ENCODE measurements at places on chromosomes 4 and X.
A peak's percentile ranks its signal among the peaks of the same experiment; 100 is the strongest.

DNA sequence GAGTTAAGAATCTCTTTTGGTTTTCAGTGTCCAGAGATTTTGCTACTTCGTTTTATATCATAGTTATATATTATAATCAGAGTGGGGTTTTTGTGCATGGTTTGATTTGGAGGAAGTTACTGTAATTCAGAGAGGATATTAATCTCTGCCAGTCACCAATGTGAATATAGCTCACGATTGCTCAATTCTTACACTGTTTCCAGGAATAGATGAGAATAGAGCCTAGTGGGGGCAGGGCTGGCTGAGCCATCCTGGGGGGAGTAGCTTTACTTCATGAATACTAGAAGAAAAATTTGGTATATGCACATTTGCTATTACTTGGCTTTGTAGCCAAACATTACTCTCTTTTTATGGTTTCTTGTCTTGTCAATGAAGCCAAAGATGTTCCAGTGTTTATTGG is 60.9 kb upstream of the TRPC3 start:
- H3K4me3 ChIP-seq: no peak overlapping the region
- no peak overlapping the region for H3K27ac ChIP-seq
- no peaks in the 10 kb centered on the region for H3K36me3 ChIP-seq

DNA sequence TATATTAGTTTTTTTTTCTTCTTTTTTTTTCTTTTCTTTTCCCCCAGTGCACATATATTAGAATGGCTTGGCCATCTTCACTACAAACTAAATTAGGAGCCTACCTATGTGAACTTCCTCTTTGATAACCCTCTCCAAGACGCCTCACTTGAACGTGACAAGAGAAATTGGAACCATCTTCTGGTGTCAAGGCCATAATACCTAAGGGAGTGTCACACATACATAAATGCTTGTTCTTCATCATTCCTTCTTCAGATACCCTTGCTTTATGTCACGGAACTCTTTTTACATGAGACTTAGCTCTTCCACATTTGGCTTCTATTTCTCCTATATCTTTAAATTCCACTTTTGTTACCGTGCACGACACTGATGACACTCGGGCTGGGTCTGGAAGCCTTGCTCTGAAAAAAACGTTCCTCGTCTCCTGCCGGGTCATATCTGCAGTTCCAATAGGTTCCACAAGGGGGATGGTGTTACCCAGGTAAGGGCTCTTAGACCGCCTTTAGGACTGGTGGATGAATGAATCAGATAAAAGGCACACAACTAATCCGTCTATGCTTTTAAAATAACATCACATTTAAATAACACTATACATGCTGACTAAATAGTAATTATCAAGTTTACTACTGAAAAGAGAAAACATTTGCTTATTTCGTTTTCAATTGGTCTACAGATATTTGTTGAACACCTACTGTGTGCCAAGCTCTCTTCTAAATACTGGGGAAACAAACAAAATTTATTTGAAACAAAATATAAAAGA is 19.9 kb downstream of the DGAT2L6 start:
- no peak overlapping the region for H3K4me3 ChIP-seq
- no peaks in the 10 kb centered on the region for H3K4me1 ChIP-seq
- H3K27ac ChIP-seq: no peak overlapping the region
- H3K27me3 ChIP-seq: no peaks in the 10 kb centered on the region

- H3K27ac ChIP-seq: no peak overlapping the region
- no peak overlapping the region for H3K4me3 ChIP-seq
- H3K27me3 ChIP-seq: no peaks in the 10 kb centered on the region
- DNase-seq: no peak
Measured at GRCh38 chrX:106484233-106484632, 127.5 kb upstream of the RADX start.

GRCh38 chr4:81758574-81759264 is 287.0 kb upstream of the RASGEF1B start:
- no peaks in the 10 kb centered on the region for H3K36me3 ChIP-seq
- H3K27me3 ChIP-seq: no peaks in the 10 kb centered on the region
- no peak overlapping the region for H3K4me3 ChIP-seq
- H3K27ac ChIP-seq: no peak overlapping the region
- DNase-seq: no peak

DNA sequence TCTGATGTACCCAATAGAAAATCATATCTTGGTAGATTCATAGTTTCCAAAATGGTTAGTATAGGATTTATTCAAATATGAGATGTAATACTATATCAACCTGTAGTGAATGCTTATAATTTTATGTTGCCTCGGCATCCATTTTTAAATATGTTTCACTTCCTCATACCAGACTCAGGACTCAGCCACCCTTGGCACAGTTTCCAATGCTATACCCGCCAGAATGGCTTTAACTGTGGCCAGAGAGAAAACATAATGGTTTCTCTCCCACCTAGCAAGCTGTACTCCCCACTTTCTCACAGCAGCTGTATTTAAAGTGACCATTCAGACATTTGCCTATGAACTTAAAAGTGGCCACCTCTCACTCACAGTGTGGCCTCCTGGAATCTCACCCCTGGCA is 466.6 kb upstream of the PABPC4L start:
- DNase-seq: no peak
- H3K27ac ChIP-seq: no peak overlapping the region
- no peaks in the 10 kb centered on the region for H3K36me3 ChIP-seq
- H3K4me1 ChIP-seq: no peaks in the 10 kb centered on the region

- H3K36me3 ChIP-seq: no peaks in the 10 kb centered on the region
- peak overlapping the region; percentile 47 for H3K27ac ChIP-seq
- H3K27me3 ChIP-seq: no peaks in the 10 kb centered on the region
- DNase-seq: no peak
- no peak overlapping the region for H3K4me3 ChIP-seq
- peaks cover 24% of the 10 kb centered on the region for H3K4me1 ChIP-seq
Measured at GRCh38 chr4:26023203-26023972, 109.4 kb downstream of the SMIM20 start.

DNA sequence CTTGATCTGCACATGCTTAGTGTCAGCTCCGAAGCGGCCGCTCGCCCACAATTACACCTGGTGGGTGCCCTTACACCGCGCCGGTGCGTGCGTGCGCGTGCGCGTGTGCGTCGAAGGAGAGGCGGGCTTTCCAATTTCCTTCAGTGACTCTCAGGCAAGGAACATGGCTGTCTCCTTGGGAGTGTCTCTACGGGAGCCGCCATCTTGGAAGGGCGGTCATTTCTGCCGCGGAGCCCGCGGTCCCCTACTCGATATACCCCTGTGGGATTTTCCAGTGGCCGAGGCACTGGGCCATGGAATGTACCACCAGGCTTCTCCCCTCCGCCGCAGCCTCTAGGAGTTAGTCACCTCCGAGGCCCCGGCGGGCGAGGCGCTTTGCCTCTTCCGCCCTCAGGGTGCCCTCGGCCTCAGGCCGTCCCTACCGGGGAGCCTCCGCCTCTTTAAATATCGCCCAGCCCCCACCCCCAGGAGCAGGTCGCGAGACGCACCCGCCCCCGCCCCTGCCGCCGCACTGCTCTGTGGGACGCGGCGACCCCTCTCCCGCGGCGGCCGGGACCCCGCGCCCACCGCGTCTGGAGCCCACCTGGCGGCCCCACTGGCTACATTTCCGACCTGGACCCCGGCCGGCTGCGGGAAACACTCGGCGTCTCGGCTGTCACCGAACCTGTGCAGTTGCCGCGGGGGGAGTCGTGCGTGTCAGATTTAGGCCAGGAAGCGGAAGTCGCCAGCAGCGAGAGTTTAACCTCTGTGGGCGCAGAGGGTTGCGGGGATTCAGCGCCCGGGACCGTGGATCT is at the start of gene ZNF41:
Gene ZNF41 (minus strand): TSS at position 711 of the 794 bp plus-strand sequence. CDS start 15,741 bp downstream, outside the sequence.
- peak within 1 kb of the TSS; percentile 98 for H3K27ac ChIP-seq
- peak within 1 kb of the TSS; percentile 81 for H3K4me3 ChIP-seq
- H3K27me3 ChIP-seq: no peaks in the 10 kb centered on the region

GRCh38 chrX:111283446-111283845 is 13.2 kb upstream of the CAPN6 start:
- H3K4me1 ChIP-seq: no peaks in the 10 kb centered on the region
- no peaks in the 10 kb centered on the region for H3K27me3 ChIP-seq
- H3K36me3 ChIP-seq: no peaks in the 10 kb centered on the region
- no peak overlapping the region for H3K27ac ChIP-seq
- H3K4me3 ChIP-seq: no peak overlapping the region

- H3K4me1 ChIP-seq: peaks cover 3% of the 10 kb centered on the region
- H3K27ac ChIP-seq: peak overlapping the region; percentile 29
- no peaks in the 10 kb centered on the region for H3K36me3 ChIP-seq
- no peak for DNase-seq
- H3K27me3 ChIP-seq: peaks cover 6% of the 10 kb centered on the region
- H3K4me3 ChIP-seq: no peak overlapping the region
Measured at GRCh38 chr4:7089213-7089986, 21.5 kb upstream of the GRPEL1 start.

- H3K27ac ChIP-seq: no peak overlapping the region
- H3K27me3 ChIP-seq: no peaks in the 10 kb centered on the region
- H3K36me3 ChIP-seq: no peaks in the 10 kb centered on the region
- H3K4me3 ChIP-seq: no peak overlapping the region
- H3K4me1 ChIP-seq: no peaks in the 10 kb centered on the region
Measured at GRCh38 chr4:69054578-69055200, 41.6 kb upstream of the UGT2B7 start.

GRCh38 chrX:34578237-34578636 is 78.8 kb downstream of the TMEM47 start:
- no peak overlapping the region for H3K4me3 ChIP-seq
- H3K4me1 ChIP-seq: no peaks in the 10 kb centered on the region
- no peak overlapping the region for H3K27ac ChIP-seq

DNA sequence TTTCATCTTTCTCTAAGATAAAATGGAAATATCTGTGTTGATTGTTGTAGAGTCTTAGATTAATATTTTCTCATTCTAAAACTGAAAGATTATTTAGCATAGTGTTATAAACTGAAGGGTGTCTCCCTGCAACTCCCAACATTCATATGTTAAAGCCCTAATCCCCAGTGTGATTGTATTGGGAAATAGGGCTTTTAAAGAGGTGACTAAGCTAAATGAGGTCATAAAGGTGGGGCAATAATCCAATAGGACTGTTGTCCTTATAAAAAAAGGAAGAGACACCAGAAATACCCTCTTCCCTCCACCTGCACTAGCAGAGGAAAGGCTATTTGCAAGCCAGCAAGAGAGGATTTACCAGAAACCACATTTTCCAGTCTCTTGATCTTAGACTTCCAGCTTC is 1626.4 kb downstream of the C4orf33 start:
- no peak overlapping the region for H3K27ac ChIP-seq
- no peaks in the 10 kb centered on the region for H3K27me3 ChIP-seq
- no peaks in the 10 kb centered on the region for H3K36me3 ChIP-seq
- DNase-seq: no peak
- H3K4me1 ChIP-seq: no peaks in the 10 kb centered on the region

GRCh38 chr4:41148931-41149330 is 65.4 kb downstream of the APBB2 start:
- no peak overlapping the region for H3K27ac ChIP-seq
- no peaks in the 10 kb centered on the region for H3K36me3 ChIP-seq
- H3K4me3 ChIP-seq: no peak overlapping the region

DNA sequence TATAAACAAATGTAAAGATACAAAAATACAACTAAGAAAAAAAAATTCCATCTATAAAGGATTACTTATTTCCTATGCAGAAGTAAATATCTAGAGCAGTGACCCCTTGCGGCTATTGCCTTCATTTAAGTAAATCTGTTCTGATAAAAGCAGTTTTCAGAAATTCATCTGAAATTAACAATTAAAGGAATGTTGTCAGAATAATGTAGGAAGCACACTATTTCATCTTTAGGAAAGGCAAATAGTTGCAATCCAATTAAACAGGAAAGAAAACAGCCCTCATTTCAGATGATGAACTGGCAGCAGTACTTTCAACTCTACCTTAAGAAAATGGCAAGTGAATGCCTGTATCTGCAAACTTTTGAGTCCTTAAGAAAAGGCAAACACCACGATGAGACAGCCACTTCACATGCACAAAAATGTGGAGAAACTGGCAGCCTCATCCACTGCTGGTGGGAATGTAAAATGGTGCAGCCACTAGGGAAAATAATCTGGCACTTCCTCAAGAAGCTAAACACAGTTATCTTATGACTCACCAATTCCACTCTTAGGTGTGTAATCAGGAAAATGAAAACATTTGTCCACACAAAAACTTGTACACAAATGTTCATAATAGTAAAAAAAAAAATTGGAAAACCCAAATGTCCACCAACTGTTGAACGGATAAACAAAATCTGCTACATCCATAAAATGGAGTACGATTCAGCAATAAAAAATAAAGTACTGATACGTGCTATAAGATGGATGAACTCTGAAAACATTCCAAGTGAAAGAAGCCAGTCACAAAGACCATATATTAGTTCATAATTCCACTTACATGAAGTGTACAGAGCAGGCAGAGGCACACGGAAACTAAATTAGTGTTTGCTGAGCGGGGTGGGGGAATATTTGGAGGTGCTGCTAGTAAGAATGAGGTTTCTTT is 2.0 kb upstream of the THAP9 start:
- H3K27ac ChIP-seq: peak overlapping the region; percentile 99
- H3K4me3 ChIP-seq: peak overlapping the region; percentile 60
- no peaks in the 10 kb centered on the region for H3K27me3 ChIP-seq
- peaks cover 19% of the 10 kb centered on the region for H3K36me3 ChIP-seq

- H3K36me3 ChIP-seq: no peaks in the 10 kb centered on the region
- no peak overlapping the region for H3K4me3 ChIP-seq
- no peak for DNase-seq
- H3K27ac ChIP-seq: no peak overlapping the region
- no peaks in the 10 kb centered on the region for H3K27me3 ChIP-seq
Measured at GRCh38 chr4:75634951-75635350, 4.6 kb upstream of the CDKL2 start.

DNA sequence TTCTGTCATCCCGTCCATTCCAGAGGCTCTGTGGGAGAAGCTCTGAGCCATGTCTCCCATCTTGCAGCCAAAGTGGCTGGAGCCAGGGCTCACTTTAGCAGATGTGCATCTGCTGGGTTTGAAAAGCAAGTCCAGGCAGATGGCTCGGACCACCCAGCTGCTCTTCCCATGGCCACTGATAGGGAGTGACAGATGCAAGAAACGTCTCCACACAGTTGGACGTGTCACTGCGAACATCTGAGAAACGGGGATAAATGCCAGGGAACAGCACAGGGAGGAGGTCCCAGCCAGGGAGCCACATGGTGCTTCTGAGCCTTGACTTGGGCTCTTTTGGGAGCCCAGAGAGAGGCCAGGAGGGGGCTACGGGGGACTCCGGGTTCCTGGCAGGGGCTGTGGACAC is 242.3 kb downstream of the AFAP1 start:
- H3K36me3 ChIP-seq: no peaks in the 10 kb centered on the region
- H3K4me1 ChIP-seq: peaks cover 10% of the 10 kb centered on the region
- no peak for DNase-seq
- peaks cover 13% of the 10 kb centered on the region for H3K27me3 ChIP-seq
- no peak overlapping the region for H3K27ac ChIP-seq
- H3K4me3 ChIP-seq: no peak overlapping the region

GRCh38 chrX:42778096-42778495 is at the start of gene PPP1R2C:
Gene PPP1R2C, minus strand, starts transcription at chrX:42778163. Its CDS starts 84 bp downstream, at chrX:42778079.
- no peak within 1 kb of the TSS for H3K27ac ChIP-seq
- H3K4me3 ChIP-seq: no peak within 1 kb of the TSS
- no peaks in the 10 kb centered on the region for H3K27me3 ChIP-seq

GRCh38 chr4:89142691-89143669 is 31.6 kb downstream of the TIGD2 start:
- no peaks in the 10 kb centered on the region for H3K27me3 ChIP-seq
- no peak for DNase-seq
- H3K27ac ChIP-seq: no peak overlapping the region
- no peaks in the 10 kb centered on the region for H3K36me3 ChIP-seq

GRCh38 chr4:41375561-41375960 is 118.8 kb downstream of the UCHL1 start:
- DNase-seq: no peak
- H3K4me1 ChIP-seq: peaks cover 20% of the 10 kb centered on the region

- no peak overlapping the region for H3K4me3 ChIP-seq
- DNase-seq: no peak
- H3K27ac ChIP-seq: no peak overlapping the region
- H3K27me3 ChIP-seq: no peaks in the 10 kb centered on the region
- no peaks in the 10 kb centered on the region for H3K36me3 ChIP-seq
Measured at GRCh38 chrX:77740376-77740905, 45.6 kb downstream of the ATRX start.
